CD4-positive, alpha-beta T cell treated with Interferon gamma for 1 hour (primary cell): ENCODE measurements at places on chromosomes 7 and 10.

- no peak for DNase-seq
These were observed 8.5 kb downstream of the LRRC18 start for GRCh38 chr10:48931188-48931587.

DNA sequence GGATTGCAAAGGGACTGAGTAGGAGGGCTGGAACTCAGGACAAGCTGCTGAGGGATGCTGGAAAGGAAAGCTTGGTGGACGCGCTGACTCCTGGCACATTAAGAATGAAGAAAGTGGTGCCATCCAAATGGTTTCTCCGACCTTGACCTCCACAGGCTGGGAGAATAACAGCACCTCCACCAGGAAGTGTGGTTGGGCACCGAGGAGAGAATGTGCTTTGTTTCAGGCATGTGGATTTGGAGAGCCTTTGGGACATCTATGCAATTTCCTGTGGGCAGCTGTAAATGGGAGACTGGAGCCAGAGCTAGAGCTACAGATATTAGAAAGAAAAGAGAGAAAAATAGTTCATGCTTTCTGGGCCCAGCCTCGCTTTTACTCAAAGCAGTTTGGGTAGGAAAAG lies 29.8 kb upstream of the HABP2 start:
- DNase-seq, result no peak

- DNase-seq, result no peak
These were observed 135.9 kb downstream of the LRRN3 start for GRCh38 chr7:111226800-111227199.

- DNase-seq, result no peak
These were observed 485.6 kb upstream of the GRM3 start for GRCh38 chr7:86158111-86158510.

- DNase-seq, result no peak
These were observed 5.8 kb downstream of the PSMA2 start for GRCh38 chr7:42926204-42926603.

DNA sequence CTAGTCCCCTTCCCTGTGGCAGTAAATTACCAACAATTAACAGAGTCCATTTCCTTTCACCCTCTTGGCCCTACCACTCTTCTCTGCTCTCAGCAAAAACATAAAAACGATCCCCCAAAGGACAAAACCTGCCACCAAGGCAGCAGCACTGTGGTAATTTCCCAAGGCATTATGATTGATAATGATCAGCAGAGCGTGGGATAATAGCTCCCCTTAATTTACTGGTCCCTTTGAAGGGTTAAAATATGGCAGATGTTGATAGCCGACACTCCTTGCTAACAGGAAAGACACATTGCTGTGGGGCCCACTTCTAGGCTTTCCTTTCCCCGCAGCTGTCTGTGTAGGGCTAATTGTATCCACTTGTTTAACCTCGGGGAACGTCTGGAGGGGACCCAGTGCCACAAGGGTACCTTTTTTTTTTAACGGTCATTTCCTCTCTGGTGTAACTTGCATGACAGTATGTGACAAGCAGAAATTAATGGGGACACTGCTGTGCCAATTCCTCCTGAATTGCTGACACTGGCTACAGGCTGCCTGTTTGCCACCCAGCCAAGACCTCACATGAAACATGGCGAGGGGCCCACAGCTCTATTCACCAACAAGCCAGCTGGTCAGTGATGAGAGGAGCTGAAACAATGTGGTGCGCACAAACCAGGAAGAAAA lies 81.3 kb downstream of the CDK6 start:
- DNase-seq, result no peak

- no peak for DNase-seq
These were observed 15.8 kb downstream of the TSPAN12 start for GRCh38 chr7:120842121-120842621.

DNA sequence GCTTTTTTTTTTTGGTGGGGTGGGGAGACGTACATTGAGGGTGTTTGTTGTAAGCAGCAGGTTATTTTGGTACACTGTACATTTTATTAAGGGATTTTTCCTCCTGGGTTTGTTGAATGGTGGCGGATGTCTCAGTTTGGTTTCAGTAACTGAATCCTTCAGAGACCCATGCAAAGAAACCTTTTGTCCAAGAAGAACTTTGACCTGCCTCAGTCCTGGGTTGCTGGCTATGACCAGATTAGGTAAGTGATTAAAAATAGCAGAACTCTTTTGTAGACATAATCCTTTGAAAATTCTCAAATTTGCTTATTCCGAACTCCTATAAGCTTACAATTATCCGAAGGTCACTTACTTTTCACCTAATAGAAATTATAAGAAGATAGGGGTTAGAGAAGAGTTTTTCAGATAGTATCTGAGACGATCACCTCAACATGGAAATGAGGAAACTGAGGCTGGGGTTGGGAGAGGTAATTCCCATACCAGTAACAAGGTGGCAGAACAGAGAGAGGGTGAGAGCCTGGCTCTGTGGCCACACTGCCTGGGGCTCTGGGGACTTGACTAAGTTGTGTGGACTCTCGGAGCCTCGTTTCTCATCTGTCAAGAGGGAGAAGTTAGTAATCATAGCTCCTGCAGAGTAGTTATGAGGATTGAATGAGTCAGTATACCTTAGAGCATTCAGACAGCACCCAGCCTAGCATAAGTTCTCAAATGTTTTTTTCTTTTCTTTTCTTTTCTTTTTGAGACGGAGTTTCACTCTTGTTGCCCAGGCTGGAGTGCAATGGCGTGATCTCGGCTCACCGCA lies 87.4 kb downstream of the CCNY start:
- DNase-seq, result no peak

DNA sequence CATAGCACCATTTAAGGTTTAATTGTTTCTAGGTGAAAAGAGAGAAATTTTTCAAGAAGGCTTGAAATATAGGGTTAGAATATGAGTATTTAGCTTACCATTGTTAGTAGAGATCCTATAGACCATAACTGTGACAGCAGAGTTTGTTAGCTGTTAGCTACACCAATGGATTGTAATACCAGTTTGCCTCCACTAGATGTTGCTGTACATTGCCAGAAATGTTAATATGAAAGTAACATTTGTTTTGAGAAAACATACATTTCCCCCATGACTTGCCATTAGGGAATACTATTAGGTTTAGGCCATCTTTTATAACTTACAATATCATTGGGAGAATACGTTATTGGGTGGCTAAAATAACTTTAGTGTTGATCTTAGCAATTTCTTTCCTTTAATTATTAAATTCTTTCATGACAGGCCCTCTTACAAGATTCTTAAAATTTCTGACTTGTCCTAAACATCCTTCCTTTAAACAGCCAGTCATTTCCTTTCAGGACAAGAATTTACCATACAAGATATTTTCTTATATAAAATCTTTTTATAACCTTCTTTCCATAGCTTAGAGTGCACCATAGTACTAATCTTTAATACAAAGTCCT lies 39.5 kb downstream of the ZNF117 start:
- no peak for DNase-seq

GRCh38 chr10:15724683-15725082 lies 5.0 kb upstream of the ITGA8 start:
- DNase-seq, result no peak

GRCh38 chr10:109887243-109887642 lies 36.1 kb downstream of the XPNPEP1 start:
- no peak for DNase-seq

- DNase-seq, result no peak
These were observed 258.8 kb upstream of the MYO3A start for GRCh38 chr10:25675204-25675603.

DNA sequence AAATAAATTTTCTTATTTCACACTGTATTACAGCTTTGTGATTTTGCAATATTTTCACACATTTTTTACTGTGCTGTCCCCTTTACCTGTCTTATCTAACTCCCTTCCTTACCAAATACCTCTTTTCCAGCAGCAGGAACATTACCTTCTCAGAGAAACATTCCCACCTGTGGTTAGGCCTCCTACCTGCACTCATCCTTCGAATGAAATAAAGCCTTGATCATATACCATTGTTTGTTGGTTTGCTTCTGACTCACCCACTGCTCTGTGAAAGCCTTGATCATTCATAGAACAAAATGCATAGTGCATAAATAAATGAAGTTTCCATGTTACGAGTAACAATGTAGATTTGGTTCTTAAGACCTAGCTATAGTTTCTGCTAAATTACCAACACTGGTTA lies 256.3 kb downstream of the ARL4A start:
- DNase-seq, result no peak

GRCh38 chr10:43569681-43570080 lies 4.7 kb downstream of the ZNF239 start:
- DNase-seq, result no peak

DNA sequence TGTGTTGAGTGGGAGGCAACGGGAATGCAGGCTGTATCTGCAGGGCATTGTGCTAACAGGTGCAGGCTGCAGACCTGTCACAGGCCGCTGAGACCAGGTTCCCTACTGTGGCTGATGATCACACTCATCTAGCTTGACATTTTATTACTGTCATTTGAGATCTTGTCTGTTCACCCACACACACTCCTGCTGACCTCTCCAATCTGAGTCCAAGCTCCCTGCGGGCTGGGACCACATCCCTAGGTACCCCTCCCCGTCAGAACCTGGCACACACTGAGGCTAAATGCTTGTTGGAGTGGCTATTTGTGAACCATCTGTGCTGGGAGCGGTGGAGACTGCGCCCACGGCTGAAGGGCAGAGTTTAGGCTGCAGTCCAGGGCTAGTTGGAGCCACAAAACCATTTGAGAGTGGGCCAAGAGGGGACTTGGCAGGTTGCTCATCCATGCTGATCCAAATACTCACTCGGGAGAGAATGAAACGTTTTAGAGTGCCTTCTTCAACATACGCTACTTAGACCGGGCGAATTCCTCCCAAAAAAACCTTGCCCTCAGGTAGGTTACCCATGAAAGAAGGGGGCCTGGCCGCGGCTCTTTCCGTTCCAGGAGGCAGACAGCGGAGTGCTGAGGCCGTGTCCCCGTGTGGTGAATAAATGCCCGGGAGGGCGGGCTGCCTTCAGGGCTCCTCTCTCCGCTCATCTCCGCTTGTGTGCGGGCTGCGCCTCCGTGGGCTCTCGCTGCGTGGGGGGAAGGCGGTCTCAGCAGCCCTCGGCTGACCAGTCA lies 164.4 kb downstream of the RGS10 start:
- DNase-seq, result no peak

GRCh38 chr7:17626235-17626634 lies 314.1 kb downstream of the SNX13 start:
- DNase-seq, result no peak

DNA sequence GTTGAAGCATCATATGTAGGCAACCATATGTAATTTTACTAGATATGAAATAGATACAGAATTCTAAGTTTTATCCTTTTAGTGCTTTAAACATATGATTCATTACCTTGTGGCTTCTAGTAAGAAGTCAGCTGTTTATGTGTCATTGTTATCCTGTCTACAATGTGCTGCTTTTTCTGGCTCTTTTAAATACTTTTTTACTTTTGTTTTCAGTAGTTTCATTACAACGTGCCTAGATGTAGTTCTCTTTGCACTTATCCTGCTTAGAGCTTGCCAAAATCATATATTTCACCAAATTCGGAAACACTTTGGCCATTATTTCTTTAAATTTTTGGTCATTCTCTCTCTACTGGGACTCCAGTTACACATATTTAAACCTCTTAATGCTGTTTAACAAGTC lies 26.4 kb downstream of the YAE1 start:
- DNase-seq, result no peak

- no peak for DNase-seq
These were observed 453.4 kb upstream of the CELF2 start for GRCh38 chr10:10564081-10564794.

DNA sequence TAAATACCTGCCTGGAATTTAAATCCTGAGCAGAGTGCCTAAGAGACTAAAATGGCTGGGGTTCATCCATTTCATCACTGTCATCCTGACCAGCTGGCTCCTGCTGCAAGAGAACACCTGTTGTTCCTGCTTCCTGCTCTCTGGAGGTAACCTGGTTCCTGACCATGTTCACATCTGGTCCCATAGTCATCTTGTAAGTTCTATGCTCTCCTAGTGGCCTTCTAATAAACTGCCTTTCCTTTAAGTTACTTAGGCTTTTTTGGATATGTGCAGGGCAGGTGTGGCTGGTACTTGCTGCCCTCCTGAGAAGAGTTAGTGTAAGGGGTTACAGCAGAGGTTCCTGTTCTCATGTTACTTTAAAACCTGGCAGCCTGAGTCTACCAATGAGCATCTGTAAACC lies 80.0 kb downstream of the NRCAM start:
- DNase-seq, result no peak

GRCh38 chr7:44489955-44490350 lies 505 bp downstream of the NUDCD3 start:
- DNase-seq, result peak; percentile 44

DNA sequence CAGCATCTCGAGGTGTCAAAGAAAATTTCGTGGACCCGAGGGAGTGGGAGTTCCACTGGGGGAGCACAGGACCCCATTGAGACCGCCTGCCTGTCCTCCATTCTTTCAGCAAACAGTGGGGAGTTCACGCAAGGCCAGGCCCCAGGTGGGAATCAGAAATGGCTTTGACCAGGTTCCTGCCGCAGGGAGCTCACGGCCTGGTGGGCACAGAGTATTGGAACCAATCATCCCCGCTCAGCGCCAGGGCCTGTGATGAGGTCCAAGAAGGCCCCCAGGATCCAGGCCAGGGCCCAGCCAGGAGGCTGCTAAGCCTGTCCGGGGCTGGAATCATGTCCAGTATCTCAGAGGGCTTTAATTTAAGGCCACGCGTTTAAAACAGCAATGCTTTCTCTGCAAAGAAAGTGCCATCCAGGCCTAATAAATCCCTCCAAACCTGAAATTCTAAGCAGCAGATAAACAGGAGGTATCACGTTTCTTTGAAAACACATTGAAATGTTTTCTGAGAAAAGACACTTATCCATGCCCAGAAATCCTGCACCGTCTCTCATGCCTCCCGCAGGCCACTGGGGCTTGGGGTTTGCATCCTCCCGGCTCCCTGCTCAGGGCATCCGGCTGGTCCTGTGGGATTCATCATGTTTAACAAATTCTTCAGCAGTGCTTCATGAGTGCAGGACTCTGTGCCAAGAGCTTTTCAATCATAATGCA lies 125.7 kb downstream of the OAT start:
- DNase-seq, result no peak

- no peak for DNase-seq
These were observed 32.1 kb downstream of the KMT2C start for GRCh38 chr7:152403726-152404125.

DNA sequence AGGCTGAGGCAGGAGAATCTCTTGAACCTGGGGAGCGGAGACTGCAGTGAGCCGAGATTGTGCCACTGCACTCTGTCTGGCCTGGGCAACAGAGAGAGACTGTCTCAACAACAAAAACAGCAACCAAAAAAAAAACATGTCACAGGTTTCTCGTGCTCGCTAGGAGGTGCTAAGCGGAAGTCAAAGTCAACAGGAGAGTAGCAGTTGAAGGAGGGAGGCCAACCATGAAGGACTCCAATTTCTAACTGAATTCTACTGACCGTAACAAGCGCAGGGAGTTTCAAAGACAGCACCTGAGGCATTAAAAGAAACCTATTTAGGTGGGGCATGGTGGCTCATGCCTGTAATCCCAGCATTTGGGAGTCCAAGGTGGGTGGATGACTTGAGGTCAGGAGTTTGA lies 19.4 kb downstream of the KIN start:
- DNase-seq, result no peak
